T-helper 22 cell (primary cell): ENCODE measurements at places on chromosomes 12 and 14.

GRCh38 chr12:69196302-69197288 is 42.8 kb upstream of the CPSF6 start:
- DNase-seq: no peak

- DNase-seq: no peak
Measured at GRCh38 chr12:82671673-82672195, 15.0 kb upstream of the TMTC2 start.

DNA sequence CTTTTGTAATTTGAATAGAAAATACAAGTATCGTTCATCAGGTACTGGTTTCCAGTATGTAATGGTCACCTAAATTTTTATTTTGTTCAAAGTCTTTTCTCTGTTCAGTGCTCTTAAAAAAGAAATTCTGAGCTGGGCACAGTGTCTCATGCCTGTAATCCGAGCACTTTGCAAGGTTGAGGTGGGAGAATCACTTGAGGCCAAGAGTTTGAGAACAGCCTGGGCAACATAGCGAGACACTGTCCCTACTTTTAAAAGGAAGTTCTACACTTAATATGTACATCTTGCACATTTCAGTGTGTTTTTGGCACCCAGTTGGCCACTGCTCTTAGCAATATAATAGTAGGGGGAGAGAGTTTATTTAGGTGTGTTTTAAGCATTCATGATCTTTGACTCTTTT is 27.9 kb downstream of the PCNX1 start:
- DNase-seq: no peak

- no peak for DNase-seq
Measured at GRCh38 chr12:114209861-114210260, 196.1 kb downstream of the TBX5 start.

- no peak for DNase-seq
Measured at GRCh38 chr14:104169005-104169698, 30.8 kb downstream of the KIF26A start.

GRCh38 chr12:119180380-119181040 is 1.8 kb downstream of the HSPB8 start:
- no peak for DNase-seq

DNA sequence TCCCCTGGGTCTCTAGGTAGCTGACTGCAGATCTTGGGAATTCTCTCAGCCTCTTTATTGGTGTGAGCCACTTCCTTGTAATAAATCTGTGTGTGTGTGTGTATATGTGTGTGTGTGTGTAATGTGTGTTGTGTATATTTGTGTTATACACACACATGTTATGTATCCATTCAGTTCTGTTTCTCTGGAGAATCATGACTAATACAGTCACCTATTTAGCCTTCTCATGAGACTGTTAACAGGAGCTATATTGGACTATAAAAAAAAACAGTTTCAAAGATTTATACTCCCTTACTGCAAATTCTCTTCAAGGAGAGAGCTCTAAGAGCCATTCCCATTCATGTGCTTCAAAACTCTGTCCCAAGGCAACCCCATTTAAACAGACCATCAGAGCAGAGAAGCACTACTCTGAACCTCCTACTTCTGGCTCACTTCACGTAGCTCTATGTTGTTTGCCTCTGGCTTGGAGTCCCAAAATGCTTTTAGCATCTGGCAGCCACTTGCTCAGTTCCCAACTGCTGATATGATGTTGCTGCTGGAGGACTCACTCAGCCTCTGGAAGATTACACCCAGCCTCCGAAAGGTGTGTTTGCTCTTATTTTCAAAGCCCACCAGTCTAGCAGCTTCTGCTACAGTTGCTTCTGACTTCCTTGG is 48.7 kb upstream of the KITLG start:
- no peak for DNase-seq

DNA sequence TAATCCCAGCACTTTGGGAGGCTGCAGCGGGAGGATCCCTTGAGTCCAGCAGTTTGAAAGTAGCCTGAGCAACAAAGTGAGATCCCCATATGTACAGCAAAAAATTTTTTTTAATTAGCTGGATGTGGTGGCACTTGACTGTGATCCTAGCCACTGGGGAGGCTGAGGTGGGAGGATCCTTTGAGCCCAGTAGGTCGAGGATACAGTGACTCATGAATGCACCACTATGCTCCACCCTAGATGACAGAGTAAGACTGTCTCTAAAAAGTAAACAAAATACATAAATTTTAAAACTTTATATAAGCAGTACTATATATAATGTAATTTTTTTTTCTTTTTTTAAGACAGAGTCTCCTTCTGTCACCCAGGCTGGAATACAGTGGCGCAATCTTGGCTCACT is 115.4 kb downstream of the ESR2 start:
- no peak for DNase-seq

DNA sequence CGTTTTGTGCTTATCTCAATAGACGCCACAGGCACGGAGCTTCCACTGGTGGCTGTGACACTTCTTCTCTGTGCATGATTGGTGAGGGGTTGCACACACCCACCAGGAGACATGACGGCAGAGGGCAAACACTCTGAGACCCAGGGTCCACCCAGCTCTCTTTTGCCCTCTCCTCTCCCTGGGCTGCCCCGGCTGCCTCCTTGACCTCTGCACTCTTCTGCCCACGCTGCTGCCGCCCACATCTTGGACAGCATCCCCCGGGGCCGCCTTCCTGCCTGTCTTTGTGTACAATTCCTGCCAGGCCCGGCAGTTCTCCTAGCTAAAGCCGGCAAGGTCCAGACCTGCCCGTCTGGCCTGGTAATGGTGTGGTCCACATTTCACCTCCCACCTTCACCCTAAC is 44.7 kb downstream of the DPF3 start:
- DNase-seq: no peak

GRCh38 chr14:39841088-39841487 is 408.9 kb upstream of the FBXO33 start:
- no peak for DNase-seq

DNA sequence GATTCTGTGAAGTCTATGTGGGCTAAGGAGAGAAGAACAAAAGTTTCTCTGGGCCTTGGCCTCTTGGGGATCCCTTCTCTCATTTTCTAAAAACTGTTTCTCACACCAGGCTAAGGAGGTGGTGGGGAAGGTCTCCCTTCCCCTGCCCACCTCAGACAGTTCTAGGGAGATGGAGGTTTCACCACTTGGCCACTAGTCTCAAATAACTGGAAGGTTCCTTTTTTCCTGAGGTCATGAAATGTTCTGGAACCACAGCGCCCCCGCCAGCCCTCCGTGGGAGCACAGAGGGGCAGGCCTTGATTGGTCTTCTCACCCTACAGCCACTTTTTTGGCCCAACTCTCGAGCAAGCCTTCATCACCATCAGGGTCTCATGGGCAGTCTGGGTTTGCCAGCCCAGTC is 12.6 kb downstream of the C12orf43 start:
- no peak for DNase-seq

DNA sequence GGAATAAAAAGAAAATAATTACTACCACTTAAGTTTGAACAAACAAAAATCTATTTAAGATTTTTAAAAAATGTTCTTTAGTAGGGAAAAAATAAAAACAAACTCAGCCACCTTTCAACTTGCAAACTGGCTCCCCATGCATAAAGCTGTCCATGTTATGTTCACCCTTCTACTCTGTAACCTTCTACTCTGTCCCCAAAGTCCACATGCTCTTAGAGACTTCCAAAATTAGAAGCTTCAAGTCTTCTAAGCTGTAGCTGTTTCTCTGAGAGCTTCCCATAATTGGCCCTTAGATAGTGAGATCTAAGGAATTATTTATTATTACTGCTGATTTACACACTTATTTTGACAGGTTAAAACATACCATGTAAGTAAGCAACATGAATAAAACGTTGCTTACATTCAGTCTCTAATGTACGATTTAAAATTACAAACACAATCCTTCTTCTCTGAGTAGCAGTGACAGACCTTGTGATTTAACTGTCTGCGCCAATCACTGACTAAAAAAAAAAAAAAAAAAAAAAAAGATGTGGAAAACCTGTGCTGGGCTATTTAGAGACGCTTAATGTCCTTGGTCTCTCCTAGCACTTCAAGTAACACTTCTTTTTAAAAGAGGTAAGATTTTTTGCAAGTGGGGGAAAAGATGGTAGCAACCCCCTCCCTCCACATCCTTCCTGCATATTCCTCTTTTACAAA is 28.3 kb upstream of the GRIP1 start:
- DNase-seq: no peak

GRCh38 chr14:44828023-44828422 is 133.7 kb downstream of the KLHL28 start:
- DNase-seq: no peak

- no peak for DNase-seq
Measured at GRCh38 chr14:74848768-74849167, 27.2 kb downstream of the PROX2 start.

- no peak for DNase-seq
Measured at GRCh38 chr12:92049403-92049802, 96.2 kb downstream of the BTG1 start.

DNA sequence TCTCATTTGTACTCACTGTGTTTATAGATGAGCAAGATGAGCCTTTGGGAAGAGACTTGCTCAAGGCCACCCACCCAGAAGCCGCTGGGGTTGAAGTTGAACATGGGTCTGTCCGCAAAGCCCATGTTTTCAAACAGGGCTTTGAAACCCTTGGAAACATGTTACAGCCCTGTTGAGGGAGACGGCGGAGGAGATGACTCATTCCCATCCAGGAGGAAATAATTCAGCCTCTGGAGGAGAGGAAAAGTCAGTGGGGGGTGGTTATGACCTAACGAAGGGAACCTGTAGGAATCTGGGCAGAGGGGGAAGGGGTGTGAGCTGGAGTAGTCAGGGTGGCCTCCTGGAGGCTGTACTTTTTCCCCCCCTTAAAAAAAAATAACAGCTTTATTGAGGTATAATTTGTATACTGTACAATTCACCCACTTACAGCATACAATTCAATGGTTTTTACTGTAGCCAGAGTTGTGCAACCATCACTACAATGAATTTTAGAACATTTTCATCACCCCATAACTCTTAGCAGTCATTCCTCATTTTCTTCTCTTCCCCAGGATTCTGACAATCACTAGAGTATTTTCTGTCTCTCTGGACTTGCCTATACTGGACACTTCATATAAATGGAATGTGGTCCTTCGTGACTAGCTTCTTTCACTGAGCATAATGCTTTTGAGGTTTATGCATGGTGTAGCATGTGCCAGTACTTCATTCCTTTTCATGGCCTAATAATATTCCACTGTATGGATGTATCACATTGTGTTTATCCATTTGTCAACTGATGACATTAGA is 1.9 kb upstream of the RIN3 start:
- no peak for DNase-seq

DNA sequence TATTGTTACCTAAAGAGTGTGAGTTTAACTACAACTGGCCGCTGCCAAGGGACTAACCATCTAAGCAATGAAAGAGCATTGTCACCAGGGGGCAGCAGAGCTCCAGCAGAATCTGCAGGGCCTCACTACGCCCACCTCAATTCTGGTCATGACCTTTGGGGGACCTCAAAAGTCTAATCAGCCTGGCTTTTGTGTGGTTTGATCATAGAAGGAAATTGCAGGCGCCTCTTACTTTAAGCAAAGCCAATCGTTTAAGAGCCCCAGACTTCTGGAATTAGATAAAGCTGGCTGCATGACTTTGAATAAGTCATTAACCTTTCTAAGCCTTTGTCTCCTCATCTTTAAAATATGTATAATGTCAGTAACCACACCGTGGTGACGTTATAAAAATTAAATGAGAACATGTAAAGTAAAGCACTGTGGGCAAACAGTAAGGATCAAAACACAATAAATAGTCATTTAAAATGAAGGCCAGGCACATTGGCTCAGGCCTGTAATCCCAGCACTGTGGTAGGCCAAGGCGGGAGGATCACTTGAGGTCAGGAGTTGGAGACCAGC is 58.6 kb downstream of the TBX3 start:
- DNase-seq: no peak

GRCh38 chr12:30905463-30906009 is 21.0 kb upstream of the TSPAN11 start:
- DNase-seq: no peak

GRCh38 chr12:6540181-6540877 is 6.0 kb downstream of the GAPDH start:
- DNase-seq: no peak

GRCh38 chr14:83559721-83560120 is 1970.2 kb upstream of the FLRT2 start:
- no peak for DNase-seq

DNA sequence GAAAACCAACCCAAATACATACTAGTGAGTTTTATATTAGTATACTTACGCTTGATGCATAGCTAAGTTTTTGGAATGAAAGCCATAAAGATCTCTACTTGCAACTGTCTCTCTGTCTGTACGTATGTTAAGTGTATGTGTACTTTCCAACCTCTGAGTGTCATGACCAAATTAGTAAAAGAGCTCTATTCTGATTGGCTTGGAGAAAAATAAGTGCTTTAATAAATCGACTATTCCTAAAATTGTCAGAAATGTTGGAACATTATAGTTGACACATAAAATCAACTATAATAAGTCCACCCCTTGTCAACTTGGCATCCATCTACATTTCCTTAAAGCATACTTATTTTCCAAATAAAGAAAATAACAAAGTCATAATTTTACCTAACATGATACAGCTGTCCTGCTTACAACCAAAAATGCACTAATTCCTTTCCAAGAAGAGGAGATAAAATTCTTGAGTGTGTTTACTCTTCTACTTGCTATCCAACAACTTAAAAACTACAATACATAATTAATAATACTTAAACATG is 507.4 kb upstream of the ATP2B1 start:
- no peak for DNase-seq

DNA sequence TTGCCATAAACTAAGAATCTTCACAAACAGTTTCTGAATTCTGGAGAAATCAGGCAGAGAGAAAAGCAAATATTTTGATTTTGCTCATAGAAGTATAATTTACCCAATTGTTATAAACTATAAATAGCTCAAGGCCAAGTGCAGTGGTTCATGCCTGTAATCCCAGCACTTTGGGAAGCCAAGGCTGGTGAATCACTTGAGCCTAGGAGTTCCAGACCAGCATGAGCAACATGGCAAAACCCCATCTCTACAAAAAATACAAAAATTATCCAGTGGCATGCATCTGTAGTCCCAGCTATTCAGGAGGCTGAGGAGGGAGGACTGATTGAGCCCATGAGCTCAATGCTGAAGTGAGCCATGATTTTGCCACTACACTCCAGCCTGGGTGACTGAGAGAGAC is 19.6 kb upstream of the MMP19 start:
- no peak for DNase-seq

- no peak for DNase-seq
Measured at GRCh38 chr14:55200651-55201050, 9.3 kb upstream of the DLGAP5 start.

DNA sequence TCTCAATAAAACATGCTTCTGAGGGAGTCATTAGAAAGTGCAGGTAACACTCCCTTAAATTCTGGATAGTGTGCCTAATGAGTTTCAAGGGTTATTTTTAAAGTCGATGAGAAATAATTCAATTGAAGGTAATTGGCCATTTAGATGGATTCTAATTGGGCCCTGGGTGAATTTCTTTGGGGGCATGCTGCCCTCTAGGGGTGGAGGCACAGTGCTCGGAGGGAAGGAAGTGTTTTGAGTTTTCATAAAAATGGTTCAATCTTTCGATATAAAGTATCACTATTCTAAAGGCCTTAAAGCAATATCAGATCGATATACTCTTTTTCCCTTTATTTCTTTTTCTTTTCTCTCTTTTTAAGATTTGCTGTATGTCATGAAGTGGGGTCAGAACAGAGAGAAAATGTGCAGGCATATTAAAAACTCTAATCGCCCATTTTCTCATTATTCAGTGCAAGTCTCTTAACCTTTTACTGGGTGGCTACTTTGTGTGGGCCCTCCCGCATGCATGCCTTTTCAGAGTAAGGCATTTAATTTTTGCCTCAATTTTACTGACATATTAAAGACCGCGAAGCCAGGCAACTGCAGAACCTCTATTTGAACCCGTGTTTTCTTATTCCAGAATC is 25.5 kb downstream of the NKX2-8 start:
- no peak for DNase-seq
